ENCODE measurements at places on chromosomes 1 and 21.

DNA sequence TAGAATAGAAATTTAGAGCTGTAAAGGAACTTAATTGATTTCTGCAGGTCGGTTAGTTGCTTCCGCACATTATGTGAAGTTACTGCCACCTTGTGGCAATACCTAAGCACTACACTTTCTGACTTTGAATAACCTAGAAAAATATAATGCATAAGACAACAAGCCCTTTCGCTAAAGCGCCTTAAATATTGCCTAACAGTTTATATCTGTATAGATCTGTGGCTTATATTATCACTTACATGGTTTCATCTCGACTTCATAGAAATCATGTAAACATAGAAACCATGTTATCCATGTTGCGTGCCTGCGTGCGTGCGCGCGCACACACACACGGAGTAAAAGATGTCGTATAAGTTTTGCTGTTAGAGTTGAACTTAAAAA, 10.9 kb upstream of the IFI16 start:
- peak; percentile 39 for DNase-seq

DNA sequence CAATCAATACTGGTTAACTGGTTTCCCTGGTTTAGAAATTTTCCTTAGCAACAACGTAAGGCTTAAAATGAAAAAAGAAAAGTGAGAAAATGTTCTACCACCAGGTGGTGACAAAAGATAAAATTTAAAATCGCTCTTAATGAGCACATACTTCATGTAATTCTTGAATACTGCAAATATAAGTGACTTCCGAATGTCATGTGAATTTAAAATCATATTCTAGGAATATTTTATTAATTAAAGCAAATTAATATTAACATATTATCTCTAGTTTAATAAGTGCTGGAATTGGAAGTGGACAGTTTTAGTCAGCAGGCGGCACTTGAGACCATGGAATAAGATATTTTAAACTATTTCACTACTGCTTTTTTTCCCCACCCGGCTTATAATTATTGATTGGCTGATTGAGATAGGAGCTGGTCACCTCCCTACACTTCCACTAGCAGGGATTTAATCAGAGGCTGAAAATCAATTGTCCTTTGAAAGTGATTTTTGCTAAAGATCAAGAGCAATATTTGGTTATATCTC, 5.0 kb upstream of the ADAMTS1 start:
- peak; percentile 80 for DNase-seq

DNA sequence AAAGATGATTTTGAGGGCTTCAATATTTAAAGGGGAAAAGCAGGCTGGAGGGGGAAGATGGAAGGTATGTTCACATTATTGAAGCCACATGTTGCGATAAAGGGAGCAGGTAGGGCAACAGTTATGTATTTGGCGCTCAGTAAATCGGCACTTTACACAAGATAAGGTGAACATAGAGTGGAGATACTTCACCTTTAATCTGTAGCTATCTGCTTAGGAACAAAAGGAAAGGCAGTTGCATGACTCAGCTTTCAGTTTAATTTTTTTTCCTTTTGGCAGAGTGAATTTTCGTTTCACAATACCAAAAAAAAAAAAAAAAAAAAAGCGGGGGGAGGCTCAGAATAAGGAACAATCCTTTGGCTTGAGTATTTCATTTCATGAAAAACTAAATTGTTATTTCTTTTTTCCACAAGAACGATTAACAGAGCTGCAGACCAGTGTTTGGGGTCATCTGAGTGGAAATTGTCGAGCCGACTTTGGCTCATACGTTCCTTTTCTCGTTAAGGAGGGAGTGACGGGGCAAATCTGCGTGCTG, 1.1 kb upstream of the COQ8A start:
- no peak for DNase-seq

DNA sequence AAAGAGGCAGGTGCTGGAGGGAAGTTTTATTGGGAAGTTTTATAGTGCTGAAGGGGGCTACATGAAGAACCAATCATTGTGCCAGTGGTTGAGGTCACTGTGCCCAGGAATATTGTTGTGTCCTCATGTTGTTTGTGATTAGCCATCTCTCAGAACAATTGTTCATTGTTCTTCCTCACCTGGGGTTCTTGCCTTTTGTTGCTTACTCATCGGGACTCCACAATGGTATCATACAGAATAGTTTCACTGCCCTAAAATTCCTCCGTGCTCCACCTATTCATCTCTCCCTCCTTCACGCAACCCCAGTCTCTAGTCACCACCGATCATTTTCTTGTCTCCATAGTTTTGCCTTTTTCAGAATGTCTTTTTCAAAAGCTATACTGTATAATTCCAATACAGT, 38.9 kb upstream of the CDC14A start:
- no peak for DNase-seq

DNA sequence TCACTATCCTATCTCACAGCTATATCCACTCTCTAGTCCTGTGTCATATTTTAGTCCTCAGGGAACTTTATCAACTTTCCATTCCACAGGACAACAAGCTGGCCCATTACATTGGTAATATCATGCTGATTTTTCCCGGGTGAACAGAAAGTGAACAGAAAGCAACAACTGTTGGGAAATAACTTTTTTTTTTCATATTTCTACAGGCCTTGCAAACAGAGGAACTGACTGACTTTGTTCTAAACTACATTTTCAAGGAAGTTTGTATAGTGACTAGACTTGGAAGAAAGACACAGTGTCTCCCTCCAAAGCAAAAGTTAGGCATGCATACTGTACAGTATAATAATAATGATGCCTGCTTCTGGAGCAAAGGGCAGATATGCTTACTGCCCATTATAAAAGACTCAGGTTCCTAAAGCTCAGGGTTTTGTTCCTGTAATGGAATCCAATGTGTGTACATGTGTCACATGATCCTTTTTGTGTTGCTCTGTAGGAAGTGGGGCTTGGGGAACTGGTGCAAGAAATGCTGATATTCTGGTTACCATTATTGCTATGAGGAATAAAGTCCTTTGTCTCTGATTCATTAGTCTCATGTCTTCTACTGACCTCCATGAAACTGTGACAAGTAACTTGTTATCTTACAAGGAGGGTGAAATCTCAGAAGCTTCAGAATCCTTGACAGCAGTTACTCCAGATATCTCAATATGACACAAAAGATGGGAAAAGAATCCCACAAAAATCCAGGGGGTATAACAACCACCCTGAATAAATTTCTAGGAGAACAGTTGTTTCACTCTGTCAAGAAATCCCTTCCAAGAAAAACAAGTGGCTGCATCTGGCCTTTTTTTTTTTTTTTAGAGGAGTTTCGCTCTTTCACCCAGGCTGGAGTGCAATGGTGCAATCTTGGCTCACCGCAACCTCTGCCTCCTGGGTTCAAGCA, 17.7 kb upstream of the NTPCR start:
- no peak for DNase-seq

DNA sequence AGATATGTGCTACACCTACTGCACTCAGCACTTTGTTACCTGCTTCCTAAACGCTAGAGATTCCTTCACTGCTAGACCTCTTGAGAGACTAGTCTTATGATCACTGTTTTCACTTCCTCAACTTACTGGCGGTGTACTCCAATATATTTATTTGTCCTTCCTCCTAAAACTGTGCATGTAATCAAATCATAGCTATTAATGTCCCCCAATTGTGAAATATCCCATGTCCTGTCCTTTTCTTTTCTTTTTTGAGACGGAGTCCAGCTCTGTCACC, 3.4 kb downstream of the SOAT1 start:
- no peak for DNase-seq

DNA sequence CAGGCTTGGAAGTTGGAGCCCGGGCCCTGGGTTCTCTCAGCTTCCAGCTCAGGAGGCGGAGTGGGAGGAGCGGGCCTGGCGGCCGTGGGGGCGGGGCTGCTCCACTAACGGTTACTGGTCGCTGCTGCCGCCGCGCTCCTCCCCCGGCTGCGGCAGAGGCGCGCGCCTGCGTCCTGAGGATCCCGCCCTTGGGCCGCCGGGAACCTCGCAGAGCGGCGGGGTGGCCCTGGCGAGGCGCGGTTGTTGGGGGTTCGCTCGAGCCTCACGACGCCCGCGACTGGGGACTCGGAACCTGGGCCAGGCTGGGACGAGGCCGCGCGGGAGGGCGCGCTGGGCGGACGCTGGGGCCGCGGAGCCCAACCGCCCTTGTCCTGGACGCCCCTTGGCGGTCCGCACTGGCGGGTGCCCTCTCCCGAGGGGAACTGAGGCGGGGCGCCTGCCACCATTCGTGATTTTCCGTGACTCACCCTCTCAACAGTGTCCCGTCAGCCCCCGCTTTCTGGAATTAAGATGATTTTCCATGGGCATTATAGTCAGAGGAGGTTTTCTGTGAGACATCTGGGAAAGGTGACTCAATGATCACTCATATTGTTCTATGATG, 34.1 kb downstream of the OR2G3 start:
- DNase-seq: peak; percentile 14

DNA sequence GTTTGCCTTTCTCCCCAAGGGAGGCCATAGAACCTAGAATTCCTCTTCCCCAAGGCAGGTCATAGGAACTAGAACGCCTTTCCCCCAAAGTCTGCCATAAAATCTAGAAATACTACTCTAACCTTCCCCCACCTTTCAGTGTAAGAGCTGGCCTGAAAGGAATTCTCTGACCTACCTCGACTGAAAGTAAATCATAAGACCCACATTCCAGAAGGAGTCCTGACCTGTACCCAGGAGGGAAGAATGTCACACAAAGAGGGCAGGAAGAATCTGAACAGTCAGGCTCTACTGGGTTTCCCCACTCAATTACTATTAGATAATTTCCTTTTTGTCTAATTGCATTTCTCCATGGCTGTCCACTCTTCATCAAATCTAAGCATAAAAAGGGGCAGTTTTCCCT, 5.7 kb upstream of the ATG4C start:
- DNase-seq: no peak

DNA sequence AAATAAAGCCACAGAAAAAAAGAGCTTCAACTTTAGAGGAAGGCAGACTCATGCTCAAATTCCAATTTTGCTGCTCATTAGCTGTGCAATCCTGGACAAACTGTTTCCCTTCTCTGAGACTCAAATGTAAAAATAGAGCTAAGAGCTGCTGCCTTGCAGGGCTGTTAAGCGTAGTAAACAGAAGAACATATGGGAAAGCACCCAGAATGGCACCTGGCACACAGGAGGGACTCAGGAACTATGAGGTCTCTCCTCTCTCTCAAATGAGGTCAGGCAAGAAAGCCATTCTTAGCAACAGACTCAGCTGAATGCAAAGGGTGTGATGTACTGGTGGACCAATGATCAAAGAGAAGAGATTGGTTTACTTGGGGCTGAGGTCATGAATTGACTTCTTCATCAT, 61.3 kb downstream of the TRABD2B start:
- peak; percentile 72 for DNase-seq

- no peak for DNase-seq
These were observed 403.0 kb upstream of the USP24 start for GRCh38 chr1:55618199-55618598.

DNA sequence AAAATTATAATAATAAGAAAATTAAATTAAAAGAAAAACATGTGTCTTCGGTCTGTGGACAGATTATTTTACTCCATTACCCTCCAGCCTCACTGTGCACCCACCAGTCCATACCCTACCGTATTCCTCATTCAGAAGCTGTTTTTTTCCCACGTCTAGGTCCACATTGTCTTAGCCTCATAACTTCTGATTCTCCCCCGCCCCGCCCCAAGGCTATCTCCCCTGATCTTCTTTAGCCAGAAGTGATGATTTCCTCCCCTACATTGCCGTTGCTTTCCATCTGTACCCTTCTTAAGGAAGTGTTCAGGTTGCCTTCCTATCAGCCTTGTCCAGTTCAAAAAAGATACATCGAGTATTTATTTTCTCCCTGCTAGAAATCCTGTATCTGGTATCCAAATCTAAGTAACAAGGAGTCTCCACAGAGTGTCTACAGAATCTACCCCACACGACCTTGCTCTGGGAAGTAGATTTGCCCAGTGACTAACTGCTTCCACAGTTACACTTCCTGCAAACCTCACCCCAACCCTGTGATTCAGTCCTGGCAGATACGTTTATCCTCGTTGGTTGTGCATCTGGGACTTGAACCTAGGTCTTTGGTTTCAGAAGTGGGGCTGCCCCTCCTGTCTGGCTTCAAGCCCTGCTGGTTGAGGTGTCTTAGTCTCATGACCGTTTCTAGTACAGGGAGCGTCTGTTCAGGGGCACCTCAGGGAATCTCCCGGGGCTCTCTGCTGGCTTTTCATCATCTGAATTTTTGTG, 470.2 kb downstream of the CAMTA1 start:
- no peak for DNase-seq

DNA sequence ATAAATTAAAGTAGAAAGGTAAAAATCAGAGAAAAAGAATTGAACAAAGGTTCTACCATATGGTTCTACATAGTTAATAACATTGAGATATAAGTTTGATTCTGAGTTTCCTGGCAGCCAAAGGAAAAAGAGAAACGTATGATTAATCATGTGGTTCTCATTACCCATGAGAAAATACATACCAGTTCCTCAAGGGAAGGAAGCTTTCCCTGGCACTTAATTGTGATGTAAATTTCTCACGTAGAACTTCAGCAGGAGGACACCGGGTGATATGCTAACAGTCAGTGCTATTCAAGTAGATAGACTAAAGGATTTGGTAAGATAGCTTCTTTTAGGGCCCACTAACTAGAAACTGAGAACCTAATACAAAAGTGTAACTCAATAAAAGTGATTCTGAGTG, 218.5 kb downstream of the NFIA start:
- DNase-seq: no peak

- no peak for DNase-seq
These were observed 74.4 kb downstream of the COL24A1 start for GRCh38 chr1:86082183-86082582.

GRCh38 chr1:12810691-12811408, 19.7 kb downstream of the PRAMEF1 start:
- no peak for DNase-seq

DNA sequence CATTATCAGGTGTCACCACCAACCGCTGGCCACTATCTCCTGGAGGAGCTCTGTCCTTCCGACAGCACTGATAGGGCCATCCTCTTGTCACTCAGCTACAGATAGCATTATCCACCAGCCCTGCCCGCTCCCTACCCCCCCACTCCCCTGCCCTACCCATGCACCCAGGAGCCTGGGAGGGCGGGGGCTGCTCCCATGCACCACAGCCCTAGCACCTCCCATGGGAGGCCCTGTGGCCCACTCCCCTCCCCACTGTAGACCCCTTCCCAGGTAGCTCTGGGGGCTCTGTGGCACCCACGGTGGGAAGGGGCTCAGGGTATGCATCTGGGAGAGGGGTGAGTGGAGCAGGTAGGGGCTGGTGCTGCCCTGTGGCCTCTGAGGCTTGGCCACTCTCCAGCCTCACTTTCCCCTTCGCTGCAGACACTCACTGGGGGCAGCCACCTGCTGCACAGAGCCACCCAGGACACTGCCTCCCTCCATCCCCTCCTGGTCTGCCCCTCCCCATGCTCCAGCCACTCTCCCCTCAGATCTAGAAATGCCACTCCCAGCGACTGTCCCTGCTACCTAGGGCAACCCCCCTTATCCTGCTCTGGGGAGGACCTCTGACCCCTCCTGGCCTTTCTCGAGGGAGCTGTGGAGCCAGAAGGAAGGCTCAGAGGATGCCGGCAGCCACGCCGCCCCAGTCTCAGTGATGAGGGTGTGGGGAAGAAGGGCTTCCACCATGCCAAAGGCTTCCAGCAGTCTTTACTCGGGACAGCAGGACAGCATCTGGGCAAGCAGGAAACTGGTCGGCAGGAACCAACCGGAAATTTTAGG, 58.5 kb downstream of the WNT9A start:
- no peak for DNase-seq
